Activated T-helper 1 cell treated with anti-CD3 and anti-CD28 coated beads, Interleukin-12 subunit alpha, Interleukin-12 subunit beta, Interleukin-2, Interleukin-4 antibody, amounts not matched to agents 30 ng/mL and 10 ng/mL and 1 ng/mL, durations not matched to agents 14 hours and 24 hours and 36 hours (primary cell): ENCODE measurements at places on chromosomes 16 and 17. TPM values are rescaled to one million over a fixed set of nuclear protein-coding genes. Genes with fewer than 3 reads are reported as not detected.
A peak's percentile ranks its signal among the peaks of the same experiment; 100 is the strongest.

The AFMID gene
- total RNA-seq, result 26.2 and 27.7 TPM in 2 replicates

The CCL4L2 gene
- total RNA-seq, result 46.9 and 48.4 TPM in 2 replicates

DNA sequence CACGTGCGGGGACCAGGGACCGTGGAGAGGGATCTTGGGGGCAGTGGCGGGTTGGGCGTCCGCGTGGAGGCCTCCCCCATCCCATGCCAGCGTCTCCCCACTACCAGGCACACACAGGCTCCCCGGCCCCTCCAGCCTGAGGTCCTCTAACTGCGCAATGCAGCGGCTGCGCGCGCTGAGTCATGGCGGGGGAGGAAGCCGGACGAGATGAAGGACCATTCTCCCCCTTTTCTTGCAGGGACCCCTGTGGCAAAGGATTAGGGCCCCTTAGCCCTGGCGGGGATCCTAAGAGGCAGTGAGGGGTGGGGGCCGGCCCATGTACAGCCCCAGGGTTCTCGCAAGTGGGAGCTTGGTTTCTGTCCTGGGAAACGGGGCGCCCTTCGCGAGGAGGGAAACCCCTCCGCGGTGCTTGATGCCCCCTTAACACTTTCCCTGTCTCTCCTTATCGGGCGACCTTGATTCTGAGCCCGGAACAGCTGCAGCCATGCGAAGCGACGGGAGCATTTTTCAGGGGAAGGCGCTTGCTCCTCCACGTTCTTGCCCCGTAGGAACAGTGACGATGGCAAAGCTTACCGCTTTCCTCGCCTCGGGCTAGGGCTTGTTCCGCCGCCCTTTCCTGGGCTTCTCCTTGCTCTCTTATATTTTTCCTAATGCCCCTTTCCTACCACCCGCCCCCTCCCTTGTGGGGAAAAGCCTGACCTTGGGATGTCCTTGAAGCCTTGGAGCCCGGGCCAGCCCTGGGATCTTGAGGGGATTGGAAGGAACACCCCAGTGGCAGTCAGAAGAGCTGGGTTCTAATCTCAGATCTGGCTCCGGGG lies 592 bp downstream of the ALDOA start:
- peak; percentile 28 for DNase-seq

The WFIKKN1 gene
- 0.34 and 0.44 TPM in 2 replicates for total RNA-seq

DNA sequence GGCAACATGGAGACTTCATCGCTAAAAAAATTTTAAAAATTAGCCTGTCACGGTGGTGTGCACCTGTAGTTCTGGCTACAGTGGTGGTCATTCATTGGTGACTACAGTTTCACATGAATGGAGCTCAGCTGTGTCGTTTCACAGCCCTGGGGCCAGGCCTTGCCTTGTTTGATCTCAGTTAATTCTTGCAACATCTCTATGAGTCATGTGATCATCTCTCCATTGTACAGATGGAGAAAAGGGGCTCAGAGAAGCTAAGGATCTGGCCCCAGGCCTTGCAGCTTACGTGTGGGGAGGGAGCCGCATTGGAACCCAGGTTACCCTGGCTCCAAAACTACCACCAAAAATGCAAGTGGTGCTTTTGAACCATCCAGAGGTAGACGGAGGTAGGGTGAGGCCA lies 49.4 kb downstream of the GDE1 start:
- DNase-seq, result no peak

GRCh38 chr16:23952128-23952970 lies 116.6 kb downstream of the PRKCB start:
- no peak for DNase-seq

GRCh38 chr17:50277357-50277754 lies 3.1 kb downstream of the TMEM92 start:
- DNase-seq, result no peak

- DNase-seq, result no peak
Observed at GRCh38 chr17:80773243-80773991, 218.2 kb upstream of the CHMP6 start.

GRCh38 chr17:20981046-20981920 lies 61.5 kb downstream of the USP22 start:
- DNase-seq, result no peak

The GRAP gene
- total RNA-seq, result 10.2 and 13.3 TPM in 2 replicates

The PRR35 gene
- total RNA-seq, result not detected in 2 replicates

- peak; percentile 12 for DNase-seq
Observed at GRCh38 chr17:47776330-47777197, 43.5 kb downstream of the TBX21 start.

The CD19 gene
- total RNA-seq, result not detected in 2 replicates

The TBC1D3G gene
- not detected in 2 replicates for total RNA-seq

GRCh38 chr16:81625544-81626153 lies 153.4 kb upstream of the PLCG2 start:
- peak; percentile 34 for DNase-seq

The TBC1D26 gene
- total RNA-seq, result 0.05 TPM in 1 of 2 replicates, not detected in the other

DNA sequence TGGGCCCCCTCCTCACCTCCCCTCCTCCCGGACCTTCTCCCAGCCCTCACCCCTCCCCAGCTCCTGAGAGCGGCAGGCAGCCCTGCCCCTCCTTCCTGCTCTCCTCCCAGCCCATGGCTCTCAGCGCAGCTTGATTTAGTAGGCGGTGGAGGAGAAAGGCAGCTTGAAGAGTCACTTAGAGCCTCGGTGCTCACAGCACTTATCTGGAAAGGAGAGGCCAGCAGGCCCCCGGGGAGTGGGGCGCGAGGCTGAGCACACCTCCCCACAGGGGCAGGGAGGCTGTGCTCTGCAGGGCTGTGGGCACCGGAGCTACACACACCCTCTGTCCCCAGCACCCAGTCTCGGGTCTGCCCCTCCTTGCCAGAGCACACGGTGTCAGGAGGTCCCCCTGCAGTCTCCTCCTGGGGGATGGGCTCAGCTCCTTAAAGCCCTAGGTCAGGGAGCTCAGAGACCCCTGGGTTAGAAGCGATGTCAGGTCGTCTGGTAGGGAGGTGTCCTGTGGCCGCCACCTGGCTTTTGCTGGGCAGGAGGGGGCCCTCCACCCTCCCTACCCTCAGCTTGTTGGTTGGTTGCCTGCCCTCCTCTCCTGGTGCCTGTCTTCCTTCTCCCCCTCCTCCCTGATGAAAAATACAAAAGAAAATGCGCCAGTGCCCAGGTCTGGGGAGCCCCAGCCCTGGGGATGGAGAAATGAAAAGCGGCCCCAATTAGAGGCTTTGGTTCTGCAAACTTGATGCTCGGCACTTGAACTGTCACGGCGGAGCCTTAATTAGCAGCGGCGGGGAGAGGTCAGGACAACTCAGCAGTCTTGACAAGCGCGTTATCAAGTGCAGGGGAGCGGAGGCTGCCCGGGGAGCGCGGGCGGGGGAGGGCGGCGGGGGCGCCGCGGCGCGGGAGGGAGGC lies 151.1 kb upstream of the GSE1 start:
- DNase-seq, result no peak

The SLC13A2 gene
- total RNA-seq, result not detected in 2 replicates

GRCh38 chr16:75861311-75862097 lies 135.2 kb upstream of the CPHXL start:
- DNase-seq, result no peak

DNA sequence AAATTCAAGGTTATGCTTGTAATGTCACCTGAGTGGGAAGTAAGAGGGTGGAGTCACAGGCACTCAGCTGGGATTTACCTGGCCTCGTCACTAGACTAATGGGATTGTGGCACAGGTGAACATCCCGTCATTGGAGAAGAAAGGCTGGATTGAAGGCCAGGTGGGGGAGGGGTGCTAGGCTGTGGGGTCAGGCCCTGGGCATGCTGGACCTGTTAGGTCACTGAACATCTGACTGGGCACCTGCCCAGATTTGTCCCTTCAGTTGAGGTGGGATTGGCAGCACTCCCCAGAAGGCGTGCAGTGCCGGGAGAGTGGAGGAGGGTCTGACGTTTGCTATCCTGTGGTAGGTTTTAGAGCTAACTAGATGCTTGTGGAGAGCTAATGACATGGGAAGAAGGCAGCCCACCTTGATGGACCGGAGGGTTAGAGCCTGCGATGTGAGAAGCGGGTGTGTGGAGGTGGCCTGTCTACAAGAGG lies 161.5 kb upstream of the ZNF267 start:
- no peak for DNase-seq

The CIAPIN1 gene
- total RNA-seq, result 98.0 and 98.4 TPM in 2 replicates

GRCh38 chr17:59381716-59382570 lies 50.5 kb downstream of the YPEL2 start:
- DNase-seq, result no peak

The HOXB6 gene
- total RNA-seq, result 0.71 and 0.99 TPM in 2 replicates

- no peak for DNase-seq
Observed at GRCh38 chr17:19646788-19647696, 1.5 kb upstream of the ALDH3A2 start.

GRCh38 chr17:57447990-57448758 lies 191.9 kb downstream of the MSI2 start:
- no peak for DNase-seq

DNA sequence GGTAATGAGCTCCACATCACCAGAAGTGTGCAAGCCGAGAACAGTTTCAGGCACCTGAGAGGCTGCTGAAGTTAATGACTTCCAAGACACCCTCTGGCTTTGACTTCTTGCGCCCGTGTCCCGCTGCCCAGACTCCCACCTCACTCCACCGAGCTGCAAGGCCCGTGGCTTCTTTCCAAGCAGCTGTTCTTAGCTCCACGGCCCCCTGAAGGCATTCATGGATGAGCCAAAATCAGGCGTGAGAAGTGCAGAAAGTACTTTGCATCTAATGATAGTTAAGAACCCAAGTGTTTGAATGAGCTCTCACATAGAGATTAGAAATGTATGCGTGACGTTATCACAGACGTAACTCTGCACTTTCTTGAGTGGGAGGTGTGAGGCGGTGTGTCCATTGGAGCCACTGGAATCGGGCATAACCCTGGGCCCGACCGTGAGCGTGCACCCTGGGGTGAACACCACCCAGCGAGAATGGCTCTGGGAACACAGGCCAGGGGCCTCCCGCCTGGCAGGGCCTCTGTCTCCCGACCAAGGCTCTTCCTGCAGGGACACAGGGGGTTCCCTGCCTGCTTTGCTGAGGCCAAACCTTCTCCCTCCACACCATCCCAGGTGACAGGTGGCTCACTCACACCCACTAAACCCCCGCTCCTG lies 11.0 kb downstream of the NPTX1 start:
- DNase-seq, result no peak

DNA sequence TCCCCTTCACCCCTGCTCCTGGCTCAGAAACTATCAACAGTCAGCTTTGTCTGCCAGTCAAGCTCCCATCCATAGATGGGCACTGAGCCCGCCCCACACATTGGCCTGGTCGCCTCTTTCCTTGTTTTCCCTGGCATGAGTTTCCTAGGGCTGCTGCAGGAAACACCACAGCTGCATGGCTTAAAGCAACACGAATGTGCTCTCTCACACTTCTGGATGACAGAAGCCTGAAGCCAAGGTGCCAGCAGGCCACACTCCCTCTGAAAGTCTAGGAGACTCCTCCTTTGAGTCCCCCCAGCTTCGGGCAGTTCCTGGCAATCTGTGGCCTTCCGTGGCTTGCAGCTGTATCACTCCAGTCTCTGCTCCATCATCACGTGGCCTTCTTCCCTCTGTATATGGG lies 69.9 kb downstream of the TBC1D16 start:
- DNase-seq, result no peak

- no peak for DNase-seq
Observed at GRCh38 chr16:85258629-85259028, 146.4 kb upstream of the CIBAR2 start.

DNA sequence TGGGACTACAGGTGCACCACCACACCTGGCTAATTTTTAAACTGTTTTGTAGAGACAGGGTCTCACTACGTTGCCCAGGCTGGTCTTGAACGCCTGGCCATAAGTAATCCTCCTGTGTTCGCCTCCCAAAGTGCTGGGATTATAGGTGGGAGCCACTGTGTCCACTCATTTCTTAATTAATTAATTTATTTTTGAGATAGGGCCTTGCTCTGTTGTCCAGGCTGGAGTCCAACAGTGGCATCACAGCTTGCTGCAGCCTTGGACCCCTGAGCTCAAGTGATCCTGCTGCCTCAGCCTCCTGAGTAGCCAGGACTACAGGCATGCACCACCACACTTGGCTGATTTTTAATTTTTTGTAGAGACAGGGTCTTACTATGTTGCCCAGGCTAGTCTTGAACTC lies 47.1 kb upstream of the TRAP1 start:
- DNase-seq, result no peak

GRCh38 chr17:44831371-44831770 lies 1.3 kb upstream of the GJC1 start:
- no peak for DNase-seq

DNA sequence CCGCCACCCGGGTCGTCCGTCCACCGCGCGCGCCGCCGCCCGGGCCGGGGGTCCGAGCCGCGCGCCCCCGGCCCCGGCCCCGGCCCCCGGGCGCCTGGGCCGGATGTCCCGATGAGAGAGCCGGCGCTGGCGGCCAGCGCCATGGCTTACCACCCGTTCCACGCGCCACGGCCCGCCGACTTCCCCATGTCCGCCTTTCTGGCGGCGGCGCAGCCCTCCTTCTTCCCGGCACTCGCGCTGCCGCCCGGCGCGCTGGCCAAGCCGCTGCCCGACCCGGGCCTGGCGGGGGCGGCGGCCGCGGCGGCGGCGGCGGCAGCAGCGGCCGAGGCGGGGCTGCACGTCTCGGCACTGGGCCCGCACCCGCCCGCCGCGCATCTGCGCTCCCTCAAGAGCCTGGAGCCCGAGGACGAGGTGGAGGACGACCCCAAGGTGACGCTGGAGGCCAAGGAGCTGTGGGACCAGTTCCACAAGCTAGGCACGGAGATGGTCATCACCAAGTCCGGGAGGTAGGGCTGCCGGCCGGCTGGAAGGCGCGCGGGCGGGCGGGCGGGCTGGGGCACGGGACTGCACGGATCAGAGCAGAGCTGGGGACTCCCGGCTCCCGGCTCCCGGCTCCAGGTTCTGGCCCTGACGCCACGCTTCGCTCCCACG lies 548 bp downstream of the TBX2 start:
- no peak for DNase-seq

The TLCD3B gene
- total RNA-seq, result 1.6 and 1.9 TPM in 2 replicates

GRCh38 chr16:9957433-9957832 lies 224.8 kb downstream of the GRIN2A start:
- no peak for DNase-seq

DNA sequence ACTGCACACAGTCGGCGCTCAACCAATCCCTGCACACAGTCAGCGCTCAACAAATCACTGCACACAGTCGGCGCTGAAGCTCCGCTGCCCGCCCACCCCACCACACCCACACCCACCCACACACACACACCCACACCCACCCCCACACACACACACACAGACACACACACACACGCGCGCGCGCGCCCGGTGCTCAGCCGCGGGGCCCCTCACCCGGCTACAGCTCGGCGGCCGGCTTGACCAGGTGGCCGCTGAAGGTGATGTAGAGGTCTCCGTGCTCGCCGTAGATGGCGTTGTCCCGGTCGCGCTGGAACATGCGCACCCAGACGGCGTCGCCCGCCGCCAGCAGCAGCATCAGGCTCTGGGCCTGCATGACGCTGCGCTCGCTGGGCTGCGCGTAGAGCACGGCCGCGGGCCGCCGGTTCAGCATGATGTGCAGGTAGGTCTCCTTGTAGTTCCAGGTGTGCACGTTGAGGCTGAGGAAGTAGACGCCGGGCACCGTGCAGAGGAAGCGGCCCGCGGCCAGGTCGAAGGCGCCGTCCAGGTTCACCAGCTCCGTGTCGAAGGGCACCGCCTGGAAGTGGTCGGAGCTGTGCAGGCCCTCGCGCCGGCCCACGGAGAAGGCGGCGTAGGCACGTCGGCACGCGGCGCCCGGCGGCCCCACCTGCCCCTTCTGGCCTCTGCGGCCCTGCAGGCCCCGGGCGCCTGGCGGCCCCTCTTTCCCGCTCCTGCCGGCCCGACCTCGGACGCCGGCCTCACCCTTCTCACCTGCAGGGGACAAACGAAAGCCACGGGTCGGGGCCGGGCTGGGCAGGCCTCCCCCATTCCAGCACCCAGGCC lies 2.5 kb downstream of the C1QTNF8 start:
- no peak for DNase-seq

- no peak for DNase-seq
Observed at GRCh38 chr16:84507011-84507982, 2.8 kb upstream of the MEAK7 start.

The G6PC1 gene
- not detected in 2 replicates for total RNA-seq

The FAM117A gene
- 13.9 and 14.8 TPM in 2 replicates for total RNA-seq

The AANAT gene
- total RNA-seq, result not detected in 2 replicates

The CDT1 gene
- total RNA-seq, result 95.4 and 97.3 TPM in 2 replicates
